ENCODE measurements at places on chromosomes 1 and 21.

DNA sequence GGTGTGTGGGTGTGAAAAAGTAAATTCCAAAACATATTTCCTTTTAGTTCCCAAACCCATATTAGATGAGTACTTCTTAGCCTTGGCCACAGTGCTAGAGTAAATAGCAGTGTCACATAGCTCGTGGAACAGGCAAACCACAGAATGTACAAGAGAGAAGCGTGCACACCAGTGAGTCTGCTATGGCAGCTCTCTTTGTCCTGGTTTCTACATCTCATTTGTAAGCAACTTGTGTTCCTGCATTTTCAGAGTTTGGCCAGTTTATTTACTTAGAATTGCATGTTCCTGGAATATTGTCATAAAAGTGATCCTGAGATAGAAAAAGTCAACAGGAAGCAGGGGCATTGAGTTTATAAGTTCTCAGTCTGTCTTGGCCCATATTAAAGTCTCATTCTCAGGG, 142.1 kb downstream of the DHRS3 start:
- DNase-seq = no peak

DNA sequence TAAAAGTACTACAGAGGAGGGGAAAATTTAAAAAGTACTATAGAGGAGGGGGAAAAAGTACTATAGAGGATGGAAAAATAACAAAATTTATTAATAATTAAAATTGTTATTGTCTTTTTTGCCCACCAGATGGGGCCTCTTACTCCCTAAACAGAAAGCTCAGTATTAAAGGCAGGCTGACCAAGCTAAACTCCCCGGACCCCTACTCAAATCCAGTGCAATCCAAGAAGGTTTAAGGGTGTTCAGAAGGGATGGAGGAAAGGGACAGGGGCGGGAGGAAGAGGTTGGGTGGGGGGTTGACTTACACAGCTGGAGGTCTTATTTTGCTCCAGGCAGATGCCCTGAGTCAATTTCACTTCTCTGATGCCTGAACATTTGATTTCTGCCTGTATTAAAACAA, 13.7 kb downstream of the CD34 start:
- DNase-seq = no peak

DNA sequence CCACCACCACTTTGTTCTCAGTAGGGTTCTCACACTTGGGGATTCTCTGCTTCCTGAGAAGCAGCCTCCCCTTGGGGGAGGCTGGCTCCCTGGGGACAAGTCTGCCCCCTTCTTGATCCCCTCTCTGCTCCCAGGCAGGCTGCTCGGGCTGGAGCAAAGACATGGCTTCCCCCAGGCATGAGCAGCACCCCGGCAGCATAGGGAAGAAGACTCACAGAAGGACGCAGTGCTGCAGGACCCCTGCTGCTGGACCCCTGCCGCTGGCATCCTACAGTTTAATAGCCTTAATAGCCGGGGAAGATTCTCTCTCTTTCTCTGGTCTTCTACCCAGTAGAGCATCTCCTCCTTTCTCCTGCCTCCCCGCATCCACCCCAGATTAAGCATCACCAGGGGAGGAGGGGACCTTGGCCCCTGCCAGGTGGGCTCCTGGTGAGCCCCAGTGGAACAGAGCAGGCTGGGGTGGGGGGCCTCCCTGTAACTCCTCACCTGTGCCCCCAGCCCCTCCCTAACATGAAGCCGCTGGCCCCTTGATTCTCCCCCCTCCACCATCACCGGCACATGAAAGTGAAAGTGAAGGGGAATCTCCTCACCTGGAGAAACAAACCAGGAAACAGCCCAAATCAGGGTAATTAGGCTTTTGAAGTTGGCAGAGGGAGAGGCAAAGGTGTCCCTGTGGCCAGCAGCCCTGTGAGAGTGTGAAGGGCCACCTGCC, 2.5 kb downstream of the WNT3A start:
- DNase-seq = no peak

DNA sequence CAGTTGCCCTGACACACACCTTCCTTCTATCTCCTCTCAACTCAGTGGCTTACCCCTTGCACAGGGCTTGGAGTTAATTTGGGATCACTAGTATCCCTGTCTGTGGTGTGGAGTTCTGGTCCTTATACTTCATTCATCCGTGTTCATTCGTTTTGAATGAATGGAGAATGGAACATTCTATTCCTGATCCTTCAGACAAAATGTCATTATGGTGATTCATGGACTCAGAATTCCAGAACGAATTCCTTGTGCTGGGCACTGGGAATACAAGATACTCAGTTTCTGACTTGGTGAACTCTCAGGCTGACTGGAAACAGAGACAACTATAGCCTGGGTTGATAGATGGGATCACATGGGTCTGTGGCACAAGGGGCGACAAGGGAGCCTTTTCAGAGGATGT, 49.9 kb upstream of the TRABD2B start:
- DNase-seq = no peak

- no peak for DNase-seq
Observed at GRCh38 chr1:222239130-222239529, 308.8 kb downstream of the HHIPL2 start.

GRCh38 chr1:159867664-159868026, 5.2 kb upstream of the VSIG8 start:
- no peak for DNase-seq

- DNase-seq = no peak
Observed at GRCh38 chr1:205451202-205451601, 4.6 kb downstream of the BLACAT1 start.

GRCh38 chr21:43361127-43361492, 65.8 kb downstream of the SIK1 start:
- DNase-seq = peak; percentile 13

GRCh38 chr1:18246543-18246942, 138.9 kb downstream of the IGSF21 start:
- no peak for DNase-seq

- no peak for DNase-seq
Observed at GRCh38 chr1:230112131-230112701, 45.2 kb downstream of the GALNT2 start.

DNA sequence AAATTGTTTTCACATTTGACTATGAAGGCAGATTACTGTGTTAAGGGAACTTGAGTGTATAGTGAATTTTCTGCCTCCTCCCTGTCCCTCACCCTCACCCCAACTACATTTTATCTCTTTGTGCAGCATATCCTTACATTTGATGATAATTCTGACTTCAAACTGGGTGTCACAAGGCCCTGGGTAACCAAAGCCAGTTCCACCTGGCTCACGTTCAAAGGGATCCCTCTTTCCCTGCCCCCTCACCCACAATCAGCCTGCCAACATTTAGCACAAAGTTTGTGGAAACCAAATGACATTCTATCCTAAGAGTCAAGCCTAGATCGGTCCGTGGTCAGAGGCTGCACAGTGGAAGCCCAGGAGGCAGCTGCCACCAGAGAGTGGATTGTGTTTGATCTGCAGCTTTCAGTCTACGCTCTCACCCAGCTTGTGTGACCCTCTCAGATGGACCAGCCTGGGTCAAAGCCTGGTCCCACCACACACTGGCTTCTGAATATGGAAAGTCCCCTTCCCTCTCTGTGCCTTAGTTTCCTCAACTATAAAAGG, 10.3 kb downstream of the KIAA0040 start:
- DNase-seq = no peak

GRCh38 chr1:12505231-12505630, 112.8 kb downstream of the DHRS3 start:
- DNase-seq = no peak

DNA sequence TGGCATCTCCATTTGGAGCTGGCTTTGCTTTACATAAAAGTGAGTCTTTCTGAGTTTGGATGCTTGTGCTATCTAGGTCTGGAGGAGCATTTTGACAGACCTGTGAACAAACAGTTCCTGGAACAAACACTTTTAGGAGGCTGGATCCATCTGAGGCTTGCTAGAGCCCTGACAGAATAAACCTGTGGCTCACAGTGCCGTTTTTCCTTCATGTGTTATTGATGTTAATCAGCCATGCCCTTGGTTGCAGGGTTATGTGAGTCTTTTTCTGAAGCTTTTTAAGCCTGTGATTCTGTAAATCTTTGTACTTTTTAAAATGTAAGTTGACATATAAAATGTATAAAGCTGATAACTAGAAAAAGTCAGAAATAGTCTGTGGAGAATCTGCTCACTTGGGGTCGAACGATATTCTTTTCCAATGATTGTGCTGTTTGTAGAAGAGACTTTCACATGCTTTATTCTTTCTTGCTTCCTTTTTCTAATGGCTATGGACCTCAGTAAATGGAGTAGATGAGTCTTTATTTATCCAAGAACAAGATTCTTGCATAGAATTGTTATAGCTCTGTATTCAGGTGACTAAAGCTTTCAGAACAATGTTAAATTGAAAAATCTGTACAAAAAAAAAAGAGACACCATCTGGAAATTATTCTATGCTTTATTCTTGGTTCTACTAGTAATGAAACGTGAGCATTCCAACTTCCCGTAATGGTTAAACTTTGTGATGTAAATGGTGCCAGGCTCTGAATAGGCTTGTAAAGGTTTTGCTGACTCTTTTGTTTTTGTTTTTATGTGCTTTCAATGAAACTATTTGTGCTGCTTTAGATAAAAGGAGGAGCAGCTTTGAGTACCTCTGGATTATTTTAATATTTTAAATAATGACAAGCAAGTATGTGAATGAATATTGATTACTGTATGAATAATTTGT, 53.7 kb downstream of the CACHD1 start:
- DNase-seq = no peak

GRCh38 chr1:55539652-55540512, 324.7 kb upstream of the USP24 start:
- no peak for DNase-seq

- DNase-seq = no peak
Observed at GRCh38 chr1:180927841-180928240, 15.1 kb downstream of the KIAA1614 start.

DNA sequence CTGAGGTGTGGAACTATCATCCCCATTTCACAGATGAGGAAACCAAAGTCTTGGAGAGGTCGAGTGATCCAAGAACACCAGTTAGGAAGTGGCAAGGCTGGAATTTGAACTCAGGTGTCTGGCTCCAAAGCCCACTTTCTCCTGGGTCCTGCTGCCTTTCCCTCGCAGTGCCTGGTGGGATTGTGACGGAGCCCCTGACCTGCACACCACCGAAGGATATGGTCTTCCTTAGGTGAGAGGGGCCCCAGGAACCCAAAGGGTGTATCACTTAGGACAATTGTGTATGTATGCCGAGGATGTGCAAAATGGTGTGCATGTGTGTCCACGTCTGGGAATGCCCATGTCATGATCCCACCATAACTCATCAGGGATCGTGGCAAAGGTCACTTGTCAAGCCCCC, 392.7 kb downstream of the MATN1 start:
- no peak for DNase-seq
